Endodermal cell (in vitro differentiated cells): ENCODE measurements at places on chromosomes 1 and 21.
A peak's percentile ranks its signal among the peaks of the same experiment; 100 is the strongest.

- H3K36me3 ChIP-seq: no peaks in the 10 kb centered on the region
- H3K27me3 ChIP-seq: no peaks in the 10 kb centered on the region
- H3K27ac ChIP-seq: no peak overlapping the region
- no peaks in the 10 kb centered on the region for H3K4me1 ChIP-seq
- DNase-seq: no peak
Observed at GRCh38 chr1:241225741-241226140, 131.3 kb downstream of the RGS7 start.

- no peak for DNase-seq
- no peak overlapping the region for H3K27ac ChIP-seq
- no peaks in the 10 kb centered on the region for H3K27me3 ChIP-seq
- H3K4me1 ChIP-seq: no peaks in the 10 kb centered on the region
Observed at GRCh38 chr1:244665771-244666217, 12.9 kb downstream of the DESI2 start.

GRCh38 chr1:6420454-6421042 is 829 bp upstream of the HES2 start:
- peaks cover 4% of the 10 kb centered on the region for H3K4me1 ChIP-seq
- peak; percentile 76 for DNase-seq
- H3K36me3 ChIP-seq: no peaks in the 10 kb centered on the region
- peaks cover 100% of the 10 kb centered on the region for H3K27me3 ChIP-seq
- no peak overlapping the region for H3K27ac ChIP-seq

GRCh38 chr1:79657951-79658658 is 651.6 kb upstream of the ADGRL4 start:
- peaks cover 5% of the 10 kb centered on the region for H3K4me1 ChIP-seq
- H3K4me3 ChIP-seq: no peak overlapping the region
- no peak overlapping the region for H3K27ac ChIP-seq
- no peaks in the 10 kb centered on the region for H3K36me3 ChIP-seq
- no peak for DNase-seq

GRCh38 chr21:34274001-34274400 is 89.8 kb upstream of the KCNE2 start:
- no peak overlapping the region for H3K4me3 ChIP-seq
- no peaks in the 10 kb centered on the region for H3K27me3 ChIP-seq
- H3K4me1 ChIP-seq: no peaks in the 10 kb centered on the region
- no peaks in the 10 kb centered on the region for H3K36me3 ChIP-seq
- H3K27ac ChIP-seq: no peak overlapping the region

- no peak overlapping the region for H3K4me3 ChIP-seq
- no peaks in the 10 kb centered on the region for H3K4me1 ChIP-seq
- H3K36me3 ChIP-seq: no peaks in the 10 kb centered on the region
Observed at GRCh38 chr1:154371436-154371835, 33.7 kb upstream of the IL6R start.

DNA sequence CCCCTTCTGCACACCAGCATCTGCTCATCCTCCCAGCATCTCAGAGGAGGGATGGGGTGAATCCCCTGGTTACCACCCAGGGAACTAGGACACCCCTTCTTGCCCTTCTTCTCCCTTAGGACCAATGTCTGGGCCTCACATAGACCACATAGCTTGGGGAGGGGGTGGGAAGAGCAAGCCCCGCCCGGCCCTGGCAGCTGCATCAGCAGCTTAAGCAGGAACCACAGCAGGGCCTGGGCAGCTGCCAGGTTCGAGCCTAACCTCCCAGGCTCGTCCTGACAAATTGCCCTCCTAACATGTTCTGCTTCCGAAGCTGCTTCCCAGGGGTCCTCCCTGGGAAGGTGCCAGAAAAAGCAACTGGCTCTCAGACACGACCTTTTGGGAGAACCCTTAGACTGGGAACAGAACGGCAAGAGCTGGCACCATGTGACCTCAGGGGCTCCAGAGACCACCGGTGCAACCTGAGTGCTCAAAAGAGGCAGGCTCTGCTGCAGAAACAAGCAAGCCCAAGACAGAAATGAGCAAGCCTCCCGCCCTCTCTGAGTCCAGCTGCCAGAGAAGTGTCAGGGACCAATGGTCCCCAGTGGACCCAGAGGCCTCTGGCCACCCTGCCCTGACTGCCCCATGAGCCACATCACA is 18.4 kb upstream of the CLSTN1 start:
- no peak overlapping the region for H3K4me3 ChIP-seq
- H3K36me3 ChIP-seq: no peaks in the 10 kb centered on the region
- H3K4me1 ChIP-seq: peaks cover 7% of the 10 kb centered on the region
- no peaks in the 10 kb centered on the region for H3K27me3 ChIP-seq
- no peak for DNase-seq

DNA sequence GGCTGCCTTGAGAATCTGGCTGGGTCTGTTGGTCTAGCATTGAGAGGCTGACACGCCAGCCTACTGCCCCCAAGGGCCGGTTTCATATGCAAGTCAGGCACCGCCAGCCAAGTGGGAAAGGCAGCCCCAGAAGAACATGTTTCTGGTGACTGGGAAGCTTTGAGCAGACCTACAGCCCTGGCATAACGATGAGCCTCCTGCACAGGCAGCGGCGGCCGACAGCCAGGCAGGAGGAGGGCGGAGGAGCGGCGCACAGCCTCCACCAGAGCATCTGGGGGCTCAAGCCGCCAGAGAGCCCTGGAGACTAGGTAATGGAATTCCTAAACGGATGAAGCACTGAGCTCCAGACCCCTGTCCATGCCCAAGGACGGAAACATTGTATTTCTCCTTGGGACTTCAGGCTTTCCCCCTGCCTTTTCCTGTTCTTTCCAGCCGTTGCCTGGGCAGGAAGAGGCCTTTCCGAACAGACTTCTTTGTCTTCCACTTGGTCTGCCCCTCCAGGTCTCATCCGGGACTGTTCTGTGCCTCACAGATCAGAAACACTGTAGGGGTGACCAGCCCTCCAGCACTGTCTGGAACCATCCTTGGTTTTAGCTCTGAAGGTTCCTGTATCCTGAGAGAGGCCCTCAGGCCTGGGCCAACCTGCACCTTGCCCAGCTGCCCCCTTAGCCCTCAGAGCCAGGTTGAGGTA is 59.5 kb downstream of the IRF2BP2 start:
- H3K36me3 ChIP-seq: no peaks in the 10 kb centered on the region
- H3K27ac ChIP-seq: peak overlapping the region; percentile 31
- no peaks in the 10 kb centered on the region for H3K27me3 ChIP-seq

DNA sequence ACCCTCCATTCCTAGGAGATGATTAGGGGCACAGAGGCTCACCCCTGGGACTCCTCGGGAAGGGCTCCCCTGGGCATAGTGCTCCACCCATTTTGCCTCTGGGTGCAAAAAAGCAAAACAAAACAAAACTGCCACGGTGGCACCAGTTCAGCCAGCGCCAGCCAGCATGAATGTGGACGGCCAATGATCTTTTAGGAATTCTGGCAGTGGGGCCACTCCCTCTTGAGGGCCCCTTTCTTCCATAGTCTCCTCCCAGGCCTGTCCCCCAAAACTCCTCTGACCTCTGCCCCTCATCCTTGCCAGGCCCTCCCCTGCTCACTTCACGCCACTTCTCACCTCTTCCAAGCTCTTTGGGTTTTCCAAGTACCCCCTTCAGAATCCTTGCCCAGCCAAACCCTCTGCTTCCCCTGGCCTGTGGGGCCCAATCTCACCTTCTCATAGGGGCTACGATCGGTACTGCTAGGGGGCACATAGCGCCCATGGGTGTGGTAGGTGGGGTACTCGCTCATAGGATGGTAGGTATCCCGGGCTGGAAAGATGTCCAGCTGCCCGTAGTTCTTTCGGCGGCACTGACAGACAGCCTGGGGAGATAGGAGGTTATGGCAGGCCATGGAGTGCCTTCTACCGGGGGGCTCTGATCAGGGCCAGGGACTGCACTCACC is 13.3 kb downstream of the TRIM46 start:
- H3K27me3 ChIP-seq: no peaks in the 10 kb centered on the region
- no peak for DNase-seq
- no peaks in the 10 kb centered on the region for H3K36me3 ChIP-seq
- no peak overlapping the region for H3K27ac ChIP-seq
- H3K4me3 ChIP-seq: no peak overlapping the region

GRCh38 chr1:2199042-2199810 is 4.7 kb upstream of the FAAP20 start:
- H3K27me3 ChIP-seq: no peaks in the 10 kb centered on the region
- no peaks in the 10 kb centered on the region for H3K4me1 ChIP-seq
- peak; percentile 93 for DNase-seq
- H3K36me3 ChIP-seq: no peaks in the 10 kb centered on the region
- no peak overlapping the region for H3K27ac ChIP-seq

DNA sequence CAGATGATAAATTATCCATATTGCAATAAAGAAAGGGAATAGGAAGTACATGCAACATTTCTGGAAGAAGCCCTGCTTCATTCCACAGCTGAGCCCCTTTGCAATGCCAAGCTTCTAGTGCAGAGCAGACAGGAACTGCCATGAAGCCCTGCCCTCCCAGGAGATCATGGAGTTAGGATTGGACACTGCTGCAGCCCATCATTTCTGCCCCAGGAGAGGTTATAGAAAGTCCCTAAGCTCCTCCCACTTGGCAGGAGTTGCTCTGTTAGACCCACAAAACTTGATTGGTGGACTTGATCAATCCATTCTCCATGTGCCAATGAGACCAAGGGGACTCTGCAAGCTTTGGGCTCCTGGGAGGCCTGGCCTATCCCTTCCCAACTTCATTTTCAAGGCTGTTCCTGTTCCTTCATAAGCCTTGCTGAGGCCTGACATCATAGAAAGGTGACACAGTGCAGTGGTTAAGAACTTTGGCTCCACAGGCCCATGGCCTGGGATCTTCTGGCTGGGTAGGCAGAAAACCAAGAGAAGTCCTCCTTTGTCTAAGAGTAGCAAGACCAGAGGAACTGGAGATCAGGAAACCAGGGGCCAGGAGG is 1.3 kb upstream of the LAPTM5 start:
- no peaks in the 10 kb centered on the region for H3K4me1 ChIP-seq
- no peaks in the 10 kb centered on the region for H3K27me3 ChIP-seq
- H3K4me3 ChIP-seq: no peak overlapping the region
- peak; percentile 72 for DNase-seq
- H3K27ac ChIP-seq: no peak overlapping the region

DNA sequence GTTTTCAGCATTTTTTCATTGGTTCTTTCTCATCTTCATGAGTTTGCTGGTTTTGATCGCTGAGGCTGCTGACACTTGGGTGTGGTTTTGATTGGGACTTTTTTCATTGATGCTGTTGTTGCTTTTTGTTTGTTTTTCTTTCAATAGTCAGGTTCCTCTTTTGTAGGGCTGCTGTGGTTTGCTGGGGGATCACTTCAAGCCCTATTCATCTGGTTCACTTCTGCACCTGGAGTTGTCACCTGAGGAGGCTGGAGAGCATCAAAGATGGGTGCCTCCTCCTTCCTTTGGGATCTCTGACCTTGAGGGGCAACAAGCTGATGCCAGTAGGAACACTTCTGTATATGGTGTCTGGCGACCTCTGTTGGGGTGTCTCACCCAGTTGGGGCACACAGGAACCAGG is 1279.9 kb upstream of the TMPRSS15 start:
- no peak overlapping the region for H3K4me3 ChIP-seq
- no peaks in the 10 kb centered on the region for H3K27me3 ChIP-seq
- no peaks in the 10 kb centered on the region for H3K36me3 ChIP-seq
- no peaks in the 10 kb centered on the region for H3K4me1 ChIP-seq
- DNase-seq: no peak

DNA sequence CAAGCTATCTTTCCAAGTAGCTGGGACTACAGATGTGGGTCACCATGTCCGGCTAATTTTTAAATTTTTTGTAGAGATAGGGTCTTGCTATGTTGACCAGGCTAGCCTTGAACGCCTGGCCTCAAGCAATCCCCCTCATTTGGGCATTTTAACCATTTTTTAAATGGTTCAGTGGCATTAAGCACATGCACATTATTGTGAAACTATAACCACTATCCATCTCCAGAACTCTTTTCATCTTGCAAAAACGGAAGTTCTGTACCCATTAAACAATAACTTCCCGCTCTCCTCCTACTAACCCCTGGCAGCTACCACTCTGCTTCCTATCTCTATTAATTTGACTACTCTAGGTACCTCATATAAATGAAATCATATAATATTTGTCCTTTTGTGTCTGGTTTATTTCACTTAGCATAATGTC is 4.8 kb upstream of the IL6R start:
- no peak overlapping the region for H3K4me3 ChIP-seq
- H3K27ac ChIP-seq: no peak overlapping the region
- no peak for DNase-seq
- H3K36me3 ChIP-seq: no peaks in the 10 kb centered on the region
- peaks cover 22% of the 10 kb centered on the region for H3K27me3 ChIP-seq

- no peak overlapping the region for H3K4me3 ChIP-seq
- DNase-seq: no peak
- H3K36me3 ChIP-seq: no peaks in the 10 kb centered on the region
- H3K4me1 ChIP-seq: no peaks in the 10 kb centered on the region
- H3K27ac ChIP-seq: no peak overlapping the region
Observed at GRCh38 chr1:209672705-209673630, 2.2 kb upstream of the G0S2 start.

- DNase-seq: no peak
- H3K27me3 ChIP-seq: no peaks in the 10 kb centered on the region
- no peaks in the 10 kb centered on the region for H3K4me1 ChIP-seq
- H3K4me3 ChIP-seq: no peak overlapping the region
- H3K27ac ChIP-seq: no peak overlapping the region
- no peaks in the 10 kb centered on the region for H3K36me3 ChIP-seq
Observed at GRCh38 chr1:159274631-159275030, 27.5 kb upstream of the FCER1A start.

- peaks cover 15% of the 10 kb centered on the region for H3K4me1 ChIP-seq
- H3K27ac ChIP-seq: no peak overlapping the region
- H3K27me3 ChIP-seq: no peaks in the 10 kb centered on the region
- peaks cover 5% of the 10 kb centered on the region for H3K36me3 ChIP-seq
- no peak overlapping the region for H3K4me3 ChIP-seq
Observed at GRCh38 chr1:211833174-211833820, 2.7 kb upstream of the LPGAT1 start.
